Activated CD4-positive, alpha-beta T cell treated with anti-CD3 and anti-CD28 coated beads for 24 hours (primary cell): ENCODE measurements at places on chromosomes 13 and 19.

DNA sequence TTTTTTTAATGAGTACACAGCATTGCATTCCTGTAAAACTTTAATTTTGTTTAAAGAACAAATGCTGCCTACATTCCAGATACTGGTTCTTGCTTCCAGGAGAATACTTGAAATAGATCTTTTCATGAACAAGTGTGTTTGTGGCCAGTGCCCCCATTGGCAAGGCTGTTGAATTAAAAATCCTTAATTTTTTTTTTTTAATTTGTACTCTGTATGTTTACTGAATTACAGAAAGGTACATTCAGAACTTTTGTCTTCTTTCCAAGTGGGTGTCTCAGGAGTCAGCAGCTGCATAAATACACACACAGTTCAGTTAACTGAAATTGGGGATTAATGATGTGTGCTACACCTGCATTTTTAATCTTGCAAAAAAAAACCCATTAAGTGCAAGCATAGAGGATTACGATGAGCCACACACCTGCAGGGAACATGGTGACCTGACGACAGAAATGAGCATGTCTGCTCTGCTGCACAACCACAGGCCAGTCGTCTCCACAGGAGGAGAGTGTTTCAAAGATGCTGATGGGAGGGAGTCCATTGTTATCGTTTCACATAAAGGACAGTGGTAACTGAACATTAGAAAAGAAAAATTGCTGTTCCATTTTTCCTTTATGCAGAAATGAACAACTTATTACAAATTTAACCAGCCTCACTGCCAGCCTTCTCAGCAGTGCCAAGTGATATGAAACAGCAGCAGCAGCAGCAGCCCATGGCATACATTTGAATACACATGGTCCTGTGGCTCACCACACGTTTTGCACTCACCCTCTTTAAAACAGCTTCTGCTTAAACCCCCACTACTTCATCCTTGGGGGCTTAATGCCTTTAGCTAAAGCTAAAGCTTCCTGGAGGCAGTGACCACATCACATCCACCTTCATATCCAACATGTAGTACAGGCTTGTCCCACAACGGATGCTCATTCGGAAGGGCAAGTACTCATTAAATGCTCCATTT lies 72.3 kb upstream of the RFC3 start:
- DNase-seq, result no peak

- no peak for DNase-seq
Measured at GRCh38 chr13:96780105-96780504, 214.2 kb downstream of the OXGR1 start.

GRCh38 chr13:48923376-48923775 lies 52.3 kb upstream of the FNDC3A start:
- DNase-seq, result no peak

DNA sequence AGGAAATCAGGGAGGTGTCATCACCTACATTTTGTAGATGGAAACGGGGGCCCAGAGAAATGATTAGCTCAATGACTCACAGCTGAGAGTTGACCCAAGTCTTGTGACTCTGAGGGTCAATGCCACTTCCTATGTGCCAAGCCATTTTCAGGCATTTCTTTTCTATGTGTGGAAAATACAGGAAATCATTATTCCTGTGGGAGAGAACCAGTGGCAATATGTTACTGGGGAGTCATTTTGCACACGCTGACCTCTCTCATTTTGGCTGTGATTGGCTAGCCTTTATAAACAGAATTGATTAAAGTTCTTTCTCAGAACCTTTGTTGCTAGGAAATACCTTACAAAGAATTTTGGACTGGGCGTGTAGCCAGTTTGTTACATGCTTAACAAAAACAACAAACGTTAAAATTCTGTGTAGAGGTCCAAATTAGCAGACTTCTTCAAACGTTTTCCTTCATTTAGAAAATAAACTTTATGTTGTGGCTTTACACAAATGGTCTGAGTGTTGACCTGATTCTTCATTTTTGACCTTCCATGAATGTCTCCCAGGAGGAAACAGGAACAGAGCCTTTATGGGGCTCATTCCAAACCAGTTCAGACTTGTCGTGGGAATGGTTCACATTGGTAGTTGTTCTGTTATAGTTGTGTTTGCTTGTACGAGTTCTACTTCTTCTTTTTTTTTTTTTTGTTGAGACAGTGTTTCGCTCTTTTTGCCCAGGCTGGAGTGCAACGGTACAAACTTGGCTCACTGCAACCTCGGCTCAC lies 11.4 kb downstream of the PCCA start:
- no peak for DNase-seq

- peak; percentile 26 for DNase-seq
Measured at GRCh38 chr19:56566904-56567273, 379 bp upstream of the ZNF470 start.
